KG1 (cell line): ENCODE measurements at places on chromosomes 1 and 21.

DNA sequence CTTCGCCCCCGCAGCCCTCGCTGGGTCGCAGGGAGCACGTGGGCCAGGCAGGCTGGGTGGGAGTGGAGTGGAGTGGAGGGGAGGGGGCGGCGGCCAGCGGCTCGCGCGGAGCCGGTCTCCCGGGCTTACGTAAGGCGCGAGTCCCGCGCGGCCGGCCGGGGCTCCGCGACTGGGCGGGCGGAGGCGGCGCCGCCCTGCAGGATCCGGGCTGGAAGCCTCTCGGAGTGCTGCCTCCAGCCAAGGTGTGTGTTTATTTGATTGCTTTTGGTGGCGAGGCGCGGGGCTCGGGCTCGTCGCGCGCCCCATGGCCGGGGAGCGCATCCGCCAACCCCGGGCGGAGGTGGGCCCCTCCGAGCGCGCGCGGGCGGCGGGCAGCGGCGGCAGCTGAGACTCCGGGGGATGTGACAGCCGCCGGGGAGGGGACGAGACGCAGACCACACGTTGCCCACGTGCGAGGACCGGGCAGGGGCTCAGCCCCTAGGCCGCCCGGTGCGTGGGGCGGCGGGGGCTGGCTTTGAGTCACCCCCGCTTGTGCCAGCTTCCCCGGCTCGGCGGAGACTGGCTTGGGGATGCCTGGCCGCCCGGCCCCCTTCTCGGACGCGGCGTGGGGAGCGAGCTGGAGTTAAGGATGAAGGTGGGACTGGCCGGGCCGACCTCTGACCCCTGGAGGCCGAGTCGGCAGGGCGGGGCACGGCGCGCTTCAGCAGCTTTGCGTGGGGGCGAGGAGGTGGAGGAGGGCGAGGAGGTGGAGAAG, 402 bp upstream of the AK4 start:
- no peak for DNase-seq

DNA sequence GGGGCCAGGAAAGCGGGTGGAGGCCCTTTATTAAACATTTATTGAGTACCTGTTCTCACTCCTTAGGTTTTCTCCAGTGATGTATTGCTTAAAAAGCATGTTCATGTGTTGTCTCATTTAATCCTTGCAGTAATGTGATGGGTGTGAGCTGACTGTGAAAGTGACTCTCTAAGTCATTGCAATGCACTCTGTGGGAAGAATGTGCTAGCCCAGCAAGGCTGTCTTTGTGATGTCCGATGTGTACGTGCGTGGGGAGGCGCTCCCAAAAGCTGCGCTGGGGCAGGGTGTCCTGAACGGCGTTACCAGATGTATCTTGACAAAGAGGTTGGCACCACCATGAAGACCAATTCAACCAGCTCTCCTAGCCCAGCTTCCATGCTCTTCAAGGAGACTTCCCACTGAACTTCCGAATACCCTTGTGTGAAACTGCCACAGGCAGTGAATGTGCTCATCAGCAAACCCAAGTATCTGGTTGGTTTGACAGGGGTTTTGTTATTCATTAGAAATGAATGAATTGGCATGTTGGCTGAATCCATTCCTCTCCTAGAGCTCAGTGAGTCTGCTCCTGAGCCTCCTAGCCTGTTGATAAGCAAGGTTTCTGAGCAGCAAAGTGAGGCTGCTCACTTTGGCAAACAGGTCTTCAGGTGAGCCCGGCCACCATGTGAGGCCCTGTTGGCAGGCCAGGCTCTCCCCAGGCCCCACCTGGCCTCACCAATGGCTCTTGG, 28.0 kb downstream of the NUAK2 start:
- no peak for DNase-seq

DNA sequence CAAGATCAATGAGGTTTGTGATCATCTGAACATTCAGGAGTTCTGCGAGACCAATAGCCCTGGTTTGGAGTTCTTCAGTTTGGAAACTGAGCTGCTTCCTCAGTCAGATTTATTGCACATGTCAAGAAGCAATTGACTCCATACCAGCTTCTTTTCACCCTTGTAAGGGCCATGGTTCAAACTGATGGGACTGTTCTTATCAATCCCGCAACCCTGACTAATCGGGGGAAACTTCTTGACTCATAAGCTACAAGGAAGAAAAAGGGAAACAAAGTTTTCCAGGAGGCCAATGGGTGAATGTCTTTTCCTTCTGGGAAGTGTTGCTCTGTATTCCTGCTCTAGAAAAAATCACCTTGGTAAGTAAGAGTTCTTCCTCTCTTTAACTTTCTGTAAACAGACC, 187.9 kb downstream of the MIS18A start:
- no peak for DNase-seq

- no peak for DNase-seq
Measured at GRCh38 chr1:50275566-50275965, 147.7 kb downstream of the DMRTA2 start.

- no peak for DNase-seq
Measured at GRCh38 chr1:167849666-167850065, 64.3 kb downstream of the ADCY10 start.

DNA sequence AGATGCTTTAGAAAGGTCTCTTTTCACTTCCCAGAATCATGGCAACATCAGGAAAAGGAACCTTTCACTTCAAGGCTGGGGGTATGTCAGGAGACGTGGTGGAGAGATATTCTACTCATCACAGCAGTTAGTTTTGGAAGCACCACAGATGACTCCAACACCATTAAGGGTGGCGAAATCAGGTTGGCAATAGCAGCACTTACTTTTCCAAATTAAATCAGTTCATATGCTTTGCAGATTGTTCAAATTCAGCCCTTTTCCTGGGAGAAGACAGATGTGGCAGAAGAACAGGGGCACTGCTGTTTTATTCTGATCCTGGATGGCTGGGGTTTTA, 79.0 kb downstream of the RUNX1 start:
- DNase-seq = no peak

DNA sequence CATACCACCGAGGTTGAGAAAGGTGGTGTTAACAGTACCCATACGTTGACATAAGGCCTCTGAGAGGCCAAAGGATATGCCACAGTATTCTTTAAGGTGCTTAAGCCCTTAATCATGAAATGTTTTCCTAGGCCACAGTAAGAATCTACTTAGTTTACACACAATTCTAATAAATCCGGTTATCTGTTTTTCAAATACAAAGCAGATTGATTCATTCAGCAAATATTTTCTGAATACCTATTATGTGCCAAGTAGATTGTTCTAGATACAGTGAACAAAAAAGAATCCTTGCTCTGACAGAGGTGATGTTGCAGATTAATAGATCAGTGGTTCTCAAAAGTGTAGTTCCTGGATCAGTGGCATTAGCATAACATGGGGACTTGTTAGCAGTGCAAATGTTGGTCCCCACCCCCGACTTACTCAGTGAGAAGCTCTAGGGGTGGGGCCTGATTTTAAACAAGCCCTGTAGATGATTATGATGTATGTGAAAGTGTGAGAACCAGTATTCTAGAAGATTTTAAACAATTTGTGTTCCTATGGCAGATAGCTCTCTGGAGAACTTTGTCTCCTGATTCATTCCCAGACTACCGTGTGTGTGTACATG, 61.6 kb downstream of the NFIA start:
- no peak for DNase-seq
